ENCODE measurements at places on chromosomes 6 and 20.

DNA sequence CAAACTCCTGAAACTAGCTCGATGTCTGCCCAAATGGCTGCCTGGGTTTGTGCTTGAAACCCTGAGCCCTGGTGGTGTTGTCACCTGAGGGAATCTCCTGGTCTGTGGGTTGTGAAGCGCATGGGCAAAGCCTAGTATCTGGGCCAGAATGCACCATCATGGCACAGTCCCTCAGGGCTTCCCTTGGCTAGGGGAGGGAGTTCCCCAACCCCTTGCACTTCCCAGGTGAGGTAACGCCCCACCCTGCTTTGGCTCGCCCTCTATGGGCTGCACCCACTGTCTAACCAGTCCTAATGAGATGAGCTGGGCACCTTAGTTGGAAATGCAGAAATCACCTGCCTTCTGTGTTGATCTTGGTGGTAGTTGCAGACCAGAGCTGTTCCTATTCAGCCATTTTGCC, 152.9 kb upstream of the MAP3K7 start:
- DNase-seq: no peak

GRCh38 chr6:147058786-147059385, 145.3 kb upstream of the STXBP5 start:
- no peak for DNase-seq

- DNase-seq: no peak
Measured at GRCh38 chr20:45292343-45292742, 14.3 kb upstream of the RBPJL start.

- DNase-seq: no peak
Measured at GRCh38 chr20:54680872-54681619, 205.7 kb downstream of the DOK5 start.

DNA sequence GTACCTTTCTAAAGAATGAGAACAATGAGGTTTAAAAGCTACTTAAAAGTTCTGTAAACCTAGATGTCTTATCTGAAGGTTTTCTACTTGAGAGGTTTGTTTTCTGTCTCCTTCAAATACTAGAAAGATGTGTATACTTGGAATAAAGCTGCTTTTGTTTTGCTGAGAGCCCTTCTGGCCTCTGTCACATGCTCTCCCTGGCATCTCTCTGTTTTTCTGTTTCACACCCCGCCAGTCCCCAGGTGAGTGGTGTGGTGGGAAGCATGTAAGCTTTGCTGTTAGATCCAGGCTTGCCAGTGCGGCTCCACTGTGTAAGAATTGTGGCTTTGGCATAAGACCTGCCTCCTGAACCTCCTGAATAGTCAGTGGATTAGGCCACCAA, 56.8 kb downstream of the SNX9 start:
- no peak for DNase-seq

- no peak for DNase-seq
Measured at GRCh38 chr6:132712366-132712765, 1.5 kb downstream of the VNN1 start.

- DNase-seq: no peak
Measured at GRCh38 chr6:147640606-147641005, 132.1 kb downstream of the SAMD5 start.

GRCh38 chr6:114315831-114316595, 26.8 kb downstream of the HS3ST5 start:
- no peak for DNase-seq

DNA sequence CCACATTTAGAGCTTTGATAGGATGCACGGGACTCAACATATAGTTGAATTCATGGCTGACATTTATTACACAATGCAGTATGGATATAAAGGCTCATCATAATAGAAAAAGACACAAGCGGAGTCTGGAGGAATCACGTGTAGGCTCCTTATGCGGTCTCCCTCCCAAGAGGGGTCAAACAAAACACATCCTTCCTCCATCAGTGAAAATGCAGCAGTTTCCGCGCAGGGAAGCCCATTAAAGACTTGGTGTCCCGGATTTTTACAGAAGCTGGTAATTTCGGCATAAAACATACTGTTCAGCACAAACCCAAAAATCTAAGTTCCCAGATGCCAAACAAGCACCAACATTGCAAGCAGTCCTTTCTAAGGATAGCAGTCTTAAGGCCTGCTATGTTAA, 1.1 kb downstream of the USP45 start:
- no peak for DNase-seq

- DNase-seq: no peak
Measured at GRCh38 chr6:49841424-49841823, 24.9 kb downstream of the CRISP1 start.

DNA sequence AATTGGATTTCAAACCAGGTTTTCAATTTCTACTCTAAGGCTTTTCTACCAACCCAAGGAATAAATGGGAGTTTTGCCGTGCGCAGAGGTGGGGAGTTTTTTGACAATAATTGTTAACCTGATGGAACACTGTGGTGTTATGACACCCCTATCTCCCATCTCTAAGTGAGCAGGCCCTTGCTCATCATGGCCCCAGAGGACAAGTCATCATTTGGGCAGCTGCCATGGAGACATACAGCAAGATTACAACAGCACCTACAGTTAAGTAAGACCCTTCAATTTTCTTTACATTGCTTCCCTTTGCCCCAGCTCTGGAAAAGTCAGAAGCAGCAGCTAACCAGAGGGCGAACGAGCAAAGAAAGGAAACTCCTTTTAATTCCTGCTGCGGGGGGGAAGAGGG, 54.3 kb downstream of the ADGRF5 start:
- no peak for DNase-seq

- DNase-seq: no peak
Measured at GRCh38 chr6:64477391-64477790, 841.8 kb downstream of the PHF3 start.

DNA sequence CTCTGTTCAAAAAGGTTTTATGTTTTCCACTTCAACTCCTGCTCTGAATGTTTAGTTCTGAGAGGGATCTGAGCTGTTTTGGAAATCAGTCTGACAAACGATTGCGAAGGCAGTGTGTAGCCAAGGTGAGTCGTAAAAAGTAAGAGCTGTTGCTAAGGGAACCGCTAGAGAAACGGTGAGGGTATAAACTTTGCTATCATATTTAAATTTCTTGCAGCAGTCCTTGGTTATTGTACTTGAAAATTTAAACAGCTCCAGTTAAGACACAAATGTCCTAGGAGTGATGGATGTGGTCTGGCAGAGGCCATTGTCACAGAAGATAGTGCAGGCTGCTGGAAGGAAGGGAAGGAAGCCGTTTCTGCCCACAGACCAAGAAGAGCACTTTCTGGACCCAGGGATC, 64.9 kb upstream of the CITED2 start:
- DNase-seq: no peak

GRCh38 chr20:61135968-61136367, 116.1 kb upstream of the CDH4 start:
- DNase-seq: no peak

GRCh38 chr20:19903168-19903811, 113.9 kb upstream of the NAA20 start:
- DNase-seq: no peak

DNA sequence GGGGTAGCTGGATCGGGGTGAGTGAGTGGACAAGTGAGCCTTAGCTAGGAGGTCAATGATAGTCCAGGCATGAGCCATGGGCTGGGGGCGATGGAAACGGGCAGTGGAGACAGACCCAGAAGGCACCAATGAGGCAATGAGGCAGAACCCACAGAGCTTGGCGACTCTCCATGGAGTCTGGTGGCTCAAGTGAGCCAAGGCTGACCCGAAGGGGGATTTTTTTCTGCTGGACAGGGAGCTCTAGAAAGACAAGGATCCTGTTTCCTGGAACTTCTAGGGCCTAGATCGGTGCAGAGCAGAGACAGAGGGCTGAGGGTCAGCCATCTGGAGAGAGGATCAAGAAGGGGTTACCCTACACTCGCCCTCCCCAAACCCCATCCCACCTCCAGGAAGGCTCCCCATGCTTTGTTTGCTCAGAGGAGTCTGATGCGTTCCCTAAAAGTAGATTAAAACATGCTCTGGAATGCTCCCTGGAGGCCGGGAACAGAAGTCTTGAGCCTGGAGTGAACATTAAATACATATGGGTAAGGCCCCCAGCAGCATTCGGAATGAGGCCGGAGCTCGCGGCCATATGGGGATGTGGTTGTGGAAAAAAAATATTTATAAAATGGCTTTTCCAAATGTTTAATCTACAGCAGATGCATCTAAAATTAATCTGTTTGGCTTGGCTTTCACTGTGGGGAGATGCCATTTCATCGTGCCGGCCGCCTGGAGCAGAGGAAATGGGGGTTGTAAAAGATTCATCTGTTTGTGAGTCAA, 237.8 kb upstream of the PMEPA1 start:
- DNase-seq: no peak
